NCI-H526 (cell line): ENCODE measurements at places on chromosomes 3 and 15.

- no peak for DNase-seq
These were observed 21.8 kb downstream of the MEIS2 start for GRCh38 chr15:37078566-37078965.

GRCh38 chr3:28601291-28601690 is 252.7 kb upstream of the AZI2 start:
- DNase-seq = no peak

DNA sequence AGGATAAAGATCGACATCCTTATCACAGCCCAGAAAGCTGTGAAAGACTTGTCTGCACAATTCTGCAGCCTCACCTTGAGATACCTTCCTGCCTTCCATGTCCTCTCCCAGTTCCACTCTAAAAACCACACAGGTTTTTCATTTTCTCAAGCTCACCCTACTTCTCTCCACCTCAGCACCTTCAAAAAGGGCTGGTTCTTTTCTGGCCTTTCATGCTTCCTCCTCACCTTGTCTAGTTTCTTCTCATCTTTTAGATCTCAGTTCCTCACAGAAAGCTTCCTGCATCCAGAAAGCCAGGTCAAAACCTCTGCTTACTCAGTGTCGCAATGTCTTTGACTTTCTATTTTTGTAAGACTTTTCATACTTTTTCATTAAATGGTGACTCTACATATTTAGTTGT is 140.2 kb upstream of the STT3B start:
- no peak for DNase-seq

- no peak for DNase-seq
These were observed 7.3 kb downstream of the ST3GAL6 start for GRCh38 chr3:98770261-98771039.

- DNase-seq = no peak
These were observed 860.3 kb upstream of the SEMA6D start for GRCh38 chr15:46856839-46857502.

DNA sequence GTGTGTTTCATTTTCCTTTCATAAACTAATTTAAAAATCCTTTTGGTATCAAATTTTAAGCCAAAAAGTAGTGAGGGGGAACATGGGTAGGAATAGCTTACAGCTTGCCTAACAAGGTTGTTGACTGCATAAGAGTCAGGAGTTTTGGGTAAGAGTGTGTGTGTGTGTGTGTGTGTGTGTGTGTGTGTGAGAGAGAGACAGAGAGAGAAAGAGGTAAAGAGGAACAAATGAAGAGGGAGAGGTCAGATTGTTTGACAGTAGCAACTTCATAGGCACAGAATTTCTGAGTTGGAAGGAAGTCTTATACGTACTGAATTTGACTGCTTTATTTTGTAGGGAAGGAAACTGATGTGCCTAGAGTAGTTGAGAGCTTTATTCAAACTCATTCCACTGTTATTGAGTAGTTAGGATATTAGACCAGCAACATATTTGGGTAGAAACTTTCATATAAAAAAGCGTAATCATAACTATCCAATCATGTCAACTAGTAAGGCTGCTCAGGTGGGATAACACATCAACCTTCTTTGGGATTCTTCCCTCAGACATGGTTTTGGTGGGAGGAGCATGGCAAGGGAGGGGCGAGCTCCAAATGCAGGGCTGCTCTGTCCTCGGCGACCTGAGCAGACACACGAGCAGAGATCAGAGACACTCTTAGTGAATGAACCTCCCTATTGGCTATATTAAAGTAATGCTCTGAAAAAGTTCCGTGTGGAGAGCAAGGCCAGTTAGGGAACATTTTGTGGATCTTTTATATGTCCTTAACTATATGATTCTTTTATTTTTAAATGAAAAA is 86.4 kb downstream of the LPP start:
- DNase-seq = no peak

DNA sequence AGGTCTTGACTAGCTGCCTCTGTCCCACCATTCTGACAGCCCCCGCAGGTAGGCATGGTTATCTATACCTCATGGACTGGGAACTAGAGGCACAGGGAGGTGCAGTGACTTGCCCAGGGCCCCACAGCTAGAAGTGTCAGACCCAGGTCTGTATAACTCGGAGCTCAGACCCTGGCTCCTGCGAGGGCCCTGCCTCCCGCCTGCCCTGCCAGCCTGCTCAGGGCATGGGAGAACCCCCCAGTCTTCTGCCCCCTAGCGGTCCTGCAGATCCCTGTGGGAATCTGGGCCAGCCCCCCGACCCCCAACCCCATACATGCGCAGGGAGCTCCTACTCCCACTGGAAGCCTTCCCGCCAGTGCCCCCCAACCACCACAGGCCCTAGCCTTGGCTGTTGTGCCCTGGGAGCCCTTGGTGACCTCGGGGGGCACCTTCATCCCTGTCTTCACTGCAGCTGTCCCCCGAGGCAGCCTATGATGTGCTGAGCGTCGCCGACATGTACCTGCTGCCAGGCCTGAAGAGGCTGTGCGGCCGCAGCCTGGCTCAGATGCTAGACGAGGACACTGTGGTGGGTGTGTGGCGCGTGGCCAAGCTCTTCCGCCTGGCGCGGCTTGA is 6.9 kb downstream of the ABTB1 start:
- no peak for DNase-seq

DNA sequence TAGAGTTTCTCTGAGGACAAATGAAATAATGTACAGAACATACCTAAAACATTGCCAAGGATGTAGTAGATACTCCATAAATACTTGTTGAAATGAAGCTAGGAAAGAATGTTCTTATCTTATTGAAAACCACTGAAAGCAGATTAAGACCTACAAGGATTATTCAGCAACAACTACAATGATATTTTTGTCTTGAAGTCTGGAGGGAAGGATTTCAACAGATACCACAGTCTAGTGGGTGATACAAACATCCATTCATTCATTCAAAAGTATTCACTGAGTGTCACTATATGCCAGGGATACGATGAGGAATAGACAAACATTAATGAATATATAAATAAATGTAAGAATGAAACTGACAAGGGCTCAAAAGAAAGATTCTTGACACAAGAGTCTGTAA is 74.7 kb upstream of the THBS1 start:
- no peak for DNase-seq

DNA sequence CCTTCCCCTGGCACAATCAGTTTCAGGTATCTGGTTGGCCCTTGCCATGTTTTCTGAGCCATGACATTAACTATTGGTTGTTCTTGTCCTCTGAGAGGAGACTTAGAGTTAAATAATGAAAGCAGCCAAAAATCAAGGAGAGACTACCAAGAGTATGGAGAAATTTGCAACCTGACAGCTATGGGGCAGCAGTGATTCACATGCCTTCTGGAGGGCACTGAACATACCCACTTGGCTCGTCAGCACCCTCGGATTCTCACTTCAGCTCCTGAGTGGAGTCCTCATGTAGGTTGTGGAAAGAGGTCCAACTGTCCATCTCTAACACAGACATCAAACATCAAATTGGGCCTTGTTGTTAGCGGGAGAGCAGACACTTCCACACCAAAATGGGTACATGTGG is 265.6 kb downstream of the EBLN2 start:
- DNase-seq = no peak

DNA sequence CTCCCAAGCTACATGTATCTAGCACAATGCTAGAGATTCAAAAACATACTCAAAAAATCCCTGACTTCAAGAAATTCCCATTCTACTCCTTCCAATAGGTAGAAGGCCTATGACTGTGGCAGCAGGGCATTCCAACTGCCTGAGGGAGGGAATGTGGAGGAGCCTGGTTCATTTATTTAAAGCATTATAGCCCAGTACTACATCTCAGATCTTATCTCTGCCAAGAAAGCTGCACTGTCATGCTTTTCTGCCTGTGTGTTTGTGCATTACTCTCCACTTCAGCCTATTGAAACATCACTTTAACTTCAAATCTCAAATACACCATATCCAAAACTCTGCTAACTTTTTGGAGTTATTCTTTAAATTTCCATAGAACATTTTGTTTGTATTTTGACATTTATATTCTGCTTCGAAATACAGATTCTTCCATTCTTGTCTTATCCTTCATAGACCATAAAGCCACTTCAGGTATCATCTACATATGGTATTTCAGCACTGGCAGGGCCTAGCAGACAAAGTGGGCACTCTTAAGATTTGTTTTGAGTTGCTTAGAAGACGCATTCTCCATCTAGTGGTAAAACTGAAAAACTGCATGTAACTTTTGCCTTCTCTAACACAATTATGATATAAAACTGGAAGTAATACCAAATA is 59.1 kb upstream of the NEDD4 start:
- no peak for DNase-seq

DNA sequence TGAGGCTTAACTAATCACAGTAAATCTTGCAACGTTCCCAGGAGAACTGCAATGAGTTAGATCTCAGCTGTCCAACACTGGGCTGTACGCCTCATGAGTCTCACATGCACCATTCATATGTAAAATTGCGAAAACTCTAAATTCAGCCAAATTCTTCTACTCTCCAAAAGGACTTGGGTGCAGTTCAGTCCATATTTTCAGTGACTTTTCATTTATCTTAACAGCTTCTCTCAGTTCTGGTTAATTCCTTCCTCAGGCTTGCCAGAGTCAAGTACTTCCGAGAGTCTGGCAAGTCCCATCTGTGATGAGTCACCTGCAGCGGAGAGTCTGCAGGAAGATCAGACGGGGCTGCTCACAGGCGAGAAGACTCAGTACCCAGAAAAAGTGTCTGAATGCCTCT is 11.5 kb downstream of the CCDC80 start:
- DNase-seq = no peak

DNA sequence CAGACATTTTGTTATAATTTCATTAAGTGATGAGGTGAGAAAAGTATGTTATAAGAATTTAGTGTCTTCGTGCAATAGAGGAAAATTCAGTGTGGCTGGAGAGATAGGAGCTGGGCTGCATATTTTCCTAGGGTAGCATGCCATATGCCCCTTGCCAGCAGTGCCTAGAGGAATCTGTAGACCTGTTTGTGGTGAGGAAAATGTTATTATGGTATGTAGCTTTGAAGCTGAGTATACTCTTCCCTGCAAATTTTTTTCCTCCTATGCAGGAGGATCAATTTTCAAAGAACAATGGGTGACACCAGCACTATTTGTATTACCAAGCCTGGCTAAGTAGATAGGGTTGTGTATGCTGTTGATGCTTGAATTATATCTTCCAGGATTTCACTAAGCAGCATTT is 200.6 kb downstream of the EDEM1 start:
- no peak for DNase-seq

- DNase-seq = no peak
These were observed 815.2 kb downstream of the FHIT start for GRCh38 chr3:60435941-60436650.

DNA sequence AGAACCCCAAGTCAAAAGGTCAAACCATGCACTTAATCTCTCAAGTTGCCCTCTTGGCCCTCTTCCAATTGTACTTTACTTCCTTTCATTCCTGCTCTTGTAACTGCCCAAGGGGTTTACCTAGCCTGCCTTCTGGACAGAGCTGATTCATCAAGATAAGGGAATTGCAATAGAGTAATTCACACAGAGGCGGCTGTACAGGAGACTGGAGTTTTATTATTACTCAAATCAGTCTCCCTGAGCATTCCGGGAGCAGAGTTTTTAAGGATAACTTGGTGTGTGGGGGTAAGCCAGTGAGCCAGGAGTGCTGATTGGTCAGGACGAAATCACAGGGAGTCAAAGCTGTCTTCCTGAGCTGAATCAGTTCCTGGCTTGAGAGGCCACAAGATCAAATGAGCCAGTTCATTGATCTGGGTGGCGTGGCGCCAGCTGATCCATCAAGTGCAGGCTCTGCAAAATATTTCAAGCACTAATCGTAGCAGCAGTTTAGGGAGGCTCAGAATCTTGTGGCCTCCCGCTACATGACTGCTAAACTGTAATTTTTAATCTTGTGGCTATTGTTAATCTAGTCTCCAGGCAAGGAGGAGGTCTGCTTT is 590.0 kb downstream of the EPHA3 start:
- no peak for DNase-seq

DNA sequence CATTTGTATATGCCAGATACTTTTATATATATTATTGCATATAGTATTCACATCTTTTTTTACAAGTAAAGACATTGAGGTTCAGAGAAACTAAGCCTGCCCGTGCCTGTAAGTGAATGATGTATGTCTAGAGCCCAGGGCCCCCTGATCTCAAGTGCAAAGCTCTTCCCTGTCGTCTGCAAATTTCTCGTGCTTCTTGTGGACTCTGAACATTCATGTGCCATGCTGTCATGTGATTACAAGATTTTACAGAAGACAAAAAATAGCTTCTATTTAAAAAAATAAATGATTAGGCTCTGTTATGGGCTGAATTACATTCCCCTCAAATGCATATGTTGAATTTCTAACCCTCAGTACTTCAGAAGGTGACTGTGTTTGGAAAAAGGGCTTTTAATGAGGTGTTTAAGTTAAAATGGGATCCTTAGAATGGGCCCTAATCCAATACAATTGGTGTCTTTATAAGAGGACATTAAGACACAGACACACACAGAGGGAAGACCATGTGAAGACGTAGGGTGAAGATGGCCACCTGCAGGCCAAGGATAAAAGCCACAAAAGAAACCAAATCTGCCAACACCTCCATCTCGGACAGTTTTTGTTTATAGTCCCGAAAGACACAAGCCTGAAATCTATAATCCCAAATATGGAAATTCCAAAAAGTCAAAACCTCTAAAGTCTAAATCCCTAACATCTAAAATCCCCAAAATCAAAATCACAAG is 3.9 kb upstream of the MASP1 start:
- no peak for DNase-seq

DNA sequence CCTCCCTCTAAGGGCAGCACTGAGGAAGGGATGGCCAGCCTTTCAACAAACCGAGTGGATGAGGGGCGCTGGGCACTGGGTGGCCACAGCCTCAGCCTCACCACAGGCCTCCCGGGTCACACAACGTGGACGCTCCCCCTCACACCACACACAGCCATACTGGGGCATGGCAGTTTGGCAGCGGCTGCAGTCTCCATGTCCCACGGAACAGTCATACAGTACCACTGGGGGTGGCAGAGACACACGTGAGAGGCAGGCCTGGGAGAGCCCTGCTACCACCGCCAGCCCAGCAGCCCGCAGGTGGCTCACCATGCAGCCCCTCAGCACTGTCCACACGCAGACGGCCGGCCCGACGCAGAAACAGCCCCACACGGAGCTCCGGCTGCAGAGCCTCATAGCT is 11.7 kb downstream of the PLXNB1 start:
- DNase-seq = no peak

GRCh38 chr15:25883463-25884259 is 20.5 kb upstream of the ATP10A start:
- no peak for DNase-seq

DNA sequence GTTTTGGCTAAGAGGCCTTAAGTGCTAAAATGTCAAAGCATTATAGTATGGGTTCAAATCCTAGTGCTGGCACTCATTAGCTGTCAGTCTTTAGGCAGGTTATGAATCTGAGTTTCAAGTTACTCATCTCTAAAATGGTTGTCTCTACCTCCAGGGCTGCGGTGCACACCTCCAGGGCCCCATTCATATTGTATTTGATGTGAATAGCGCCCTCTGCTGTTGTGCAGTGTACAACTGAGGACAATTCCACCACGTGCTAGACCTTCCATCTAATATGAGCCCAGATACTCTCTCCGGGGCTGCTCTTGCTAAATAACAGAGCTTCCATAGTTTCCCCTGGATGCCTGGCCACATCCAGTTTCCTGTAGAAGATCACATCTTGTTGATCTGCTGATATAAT is 54.3 kb downstream of the OXNAD1 start:
- DNase-seq = no peak
